ENCODE measurements at places on chromosomes 2 and 18.

DNA sequence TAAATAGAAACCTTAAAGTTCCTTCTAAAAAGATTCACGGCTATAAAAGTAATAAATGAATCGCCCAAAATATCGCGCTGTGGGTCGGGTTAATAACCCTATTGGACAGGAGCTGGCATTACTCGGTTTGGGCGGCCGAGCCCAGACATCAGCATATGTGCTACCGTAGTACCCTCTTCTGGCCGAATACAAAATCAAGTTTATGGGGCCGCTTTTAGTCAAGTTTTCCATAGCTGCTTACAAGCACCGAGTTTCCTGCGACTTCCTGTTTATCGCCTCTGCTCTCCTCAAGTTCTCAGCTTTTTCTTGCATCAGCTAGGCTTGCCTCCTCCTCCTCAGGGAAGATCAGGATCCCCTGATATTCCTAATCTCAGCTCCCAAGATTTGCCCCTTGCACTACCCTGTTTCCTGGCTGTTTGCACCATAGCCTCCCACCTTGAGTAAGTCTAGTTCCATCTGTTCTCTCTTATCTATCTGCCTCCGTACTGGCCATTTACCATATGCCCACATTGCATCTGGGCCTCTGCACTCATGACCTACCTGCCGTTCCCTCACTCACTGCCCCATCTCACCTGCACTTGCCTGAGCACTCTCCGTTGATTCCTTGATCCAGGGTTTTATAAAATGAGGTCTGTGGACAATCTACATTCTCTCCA, 56.1 kb downstream of the SLC35F5 start:
- DNase-seq: peak; percentile 48

DNA sequence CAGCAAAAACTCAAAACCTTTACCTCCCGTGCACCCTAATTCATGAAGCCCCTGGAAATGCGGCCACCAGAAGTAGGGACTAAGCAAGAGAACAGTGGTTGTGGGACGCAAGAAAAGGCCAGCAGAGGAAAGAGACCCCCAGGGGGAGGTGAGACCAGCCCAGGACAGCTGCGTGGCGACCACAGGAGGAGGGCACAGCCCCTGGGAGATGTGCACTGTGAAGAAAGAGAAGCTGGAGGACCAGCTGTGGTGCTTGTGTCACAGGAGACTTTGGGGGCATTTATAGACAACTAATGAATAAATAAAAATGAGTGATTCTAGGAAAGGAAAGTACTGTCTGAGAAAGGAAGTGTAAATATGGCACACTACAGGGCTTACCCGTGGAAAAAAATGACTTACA, 263.8 kb downstream of the EIPR1 start:
- no peak for DNase-seq

- no peak for DNase-seq
Observed at GRCh38 chr18:56270671-56271250, 367.6 kb downstream of the TXNL1 start.

DNA sequence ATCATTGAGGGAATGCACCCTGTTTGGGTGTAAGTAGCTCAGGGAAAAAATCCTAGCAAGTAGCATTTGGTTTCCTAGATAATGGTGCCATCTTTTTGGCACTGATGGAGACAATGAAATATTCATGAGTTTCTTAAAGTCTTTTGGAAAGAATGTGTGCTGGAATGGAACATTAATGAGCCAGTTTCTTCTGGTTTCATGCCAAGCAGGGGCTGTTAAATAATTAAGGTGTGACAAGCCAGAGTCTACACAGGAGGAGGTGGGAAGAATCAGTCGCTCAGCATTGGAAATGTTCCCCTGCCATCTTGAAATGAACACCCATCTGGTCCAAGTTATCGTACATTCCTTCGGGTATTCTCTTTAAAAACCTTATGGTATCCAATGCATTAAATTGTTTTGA, 457.3 kb downstream of the RIT2 start:
- DNase-seq: no peak

GRCh38 chr2:166125557-166125956, 2.3 kb downstream of the SCN1A start:
- DNase-seq: no peak

DNA sequence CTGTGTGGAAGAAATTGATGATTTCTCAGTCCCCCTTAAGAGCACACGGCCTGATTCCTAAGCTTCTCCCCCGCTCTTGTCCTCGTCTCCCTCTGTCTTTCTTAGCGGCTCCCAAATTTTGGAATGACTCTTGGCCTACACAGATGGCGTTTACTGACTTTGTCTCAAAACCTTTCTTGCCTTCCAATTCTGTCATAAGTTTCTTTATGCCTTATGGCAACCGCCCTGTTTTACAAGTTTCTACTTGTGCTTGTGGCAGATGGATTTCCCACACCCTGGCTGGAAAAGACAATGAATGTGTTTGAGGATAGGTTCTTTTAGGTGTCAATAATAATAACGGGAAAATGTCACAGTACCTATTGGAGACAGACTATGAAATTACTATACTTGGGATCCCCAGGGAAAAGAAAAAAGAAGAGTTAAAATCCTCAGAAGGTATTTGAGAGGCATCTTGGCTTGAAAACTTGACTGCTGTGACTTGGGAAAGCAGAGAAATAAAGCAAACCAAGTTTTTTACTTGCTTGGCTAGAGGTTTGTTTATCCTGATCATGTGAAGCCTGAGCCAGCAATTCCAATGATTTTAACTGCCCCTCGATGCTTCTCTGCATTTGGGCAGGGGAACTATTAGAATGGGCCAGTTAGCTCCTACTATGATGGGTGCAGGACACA, 276.4 kb downstream of the HRH4 start:
- DNase-seq: no peak

- no peak for DNase-seq
Observed at GRCh38 chr18:49319590-49319989, 140.9 kb downstream of the DYM start.

GRCh38 chr18:10025711-10026670, 112.2 kb downstream of the VAPA start:
- DNase-seq: no peak

- no peak for DNase-seq
Observed at GRCh38 chr2:139477618-139478017, 697.4 kb upstream of the NXPH2 start.

DNA sequence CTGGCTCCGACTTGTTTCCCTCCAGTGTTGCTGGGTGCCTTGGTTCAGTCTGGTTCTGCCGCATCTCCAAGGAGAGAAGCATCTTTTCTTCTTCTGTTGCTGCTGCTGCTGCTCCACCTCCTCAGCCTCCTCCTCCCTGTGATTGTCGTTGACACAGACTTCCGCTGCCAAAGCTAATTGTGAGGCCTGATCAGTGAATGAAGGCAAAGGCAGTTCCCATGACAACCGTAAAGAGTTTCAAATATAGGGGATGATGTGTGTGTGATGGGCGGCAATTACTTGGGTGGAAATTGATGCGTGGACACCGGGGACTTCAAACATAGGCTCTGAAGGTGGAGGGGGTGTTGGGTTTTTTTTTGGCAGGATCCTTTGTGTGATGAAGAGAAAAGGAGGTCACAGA, 13.7 kb downstream of the TET3 start:
- peak; percentile 11 for DNase-seq

GRCh38 chr18:58315739-58316215, 271.8 kb downstream of the NEDD4L start:
- no peak for DNase-seq

- no peak for DNase-seq
Observed at GRCh38 chr2:38474021-38474456, 97.0 kb upstream of the ATL2 start.

DNA sequence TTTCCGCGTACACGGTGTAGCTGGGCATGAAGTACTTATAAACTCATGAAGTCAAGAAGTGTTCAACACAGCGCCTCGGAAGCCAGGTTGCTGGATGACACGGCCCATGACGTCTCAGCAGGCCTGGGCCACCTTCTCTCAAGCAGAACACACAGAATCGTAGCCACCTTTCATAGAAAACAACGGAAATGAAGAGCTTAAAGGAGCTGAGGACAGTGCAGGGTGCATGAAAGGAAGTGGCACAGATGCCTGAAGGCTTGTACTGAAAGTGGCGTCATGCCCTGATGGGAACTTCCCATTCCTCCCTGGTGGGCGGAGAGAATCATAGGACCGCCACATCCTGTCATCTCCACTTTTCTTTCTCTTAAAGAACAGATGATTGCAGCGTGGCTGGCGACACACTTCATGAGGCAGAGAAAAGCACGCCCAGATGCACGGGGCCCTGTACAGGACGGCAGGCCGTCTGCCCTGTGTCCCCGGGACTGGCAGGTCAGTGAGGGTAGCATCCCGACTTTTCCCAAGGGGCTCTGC, 31.1 kb downstream of the HDAC4 start:
- peak; percentile 79 for DNase-seq

GRCh38 chr2:127128445-127128904, 21.5 kb upstream of the BIN1 start:
- no peak for DNase-seq

GRCh38 chr18:10822456-10822855, 296.6 kb downstream of the NAPG start:
- DNase-seq: no peak

DNA sequence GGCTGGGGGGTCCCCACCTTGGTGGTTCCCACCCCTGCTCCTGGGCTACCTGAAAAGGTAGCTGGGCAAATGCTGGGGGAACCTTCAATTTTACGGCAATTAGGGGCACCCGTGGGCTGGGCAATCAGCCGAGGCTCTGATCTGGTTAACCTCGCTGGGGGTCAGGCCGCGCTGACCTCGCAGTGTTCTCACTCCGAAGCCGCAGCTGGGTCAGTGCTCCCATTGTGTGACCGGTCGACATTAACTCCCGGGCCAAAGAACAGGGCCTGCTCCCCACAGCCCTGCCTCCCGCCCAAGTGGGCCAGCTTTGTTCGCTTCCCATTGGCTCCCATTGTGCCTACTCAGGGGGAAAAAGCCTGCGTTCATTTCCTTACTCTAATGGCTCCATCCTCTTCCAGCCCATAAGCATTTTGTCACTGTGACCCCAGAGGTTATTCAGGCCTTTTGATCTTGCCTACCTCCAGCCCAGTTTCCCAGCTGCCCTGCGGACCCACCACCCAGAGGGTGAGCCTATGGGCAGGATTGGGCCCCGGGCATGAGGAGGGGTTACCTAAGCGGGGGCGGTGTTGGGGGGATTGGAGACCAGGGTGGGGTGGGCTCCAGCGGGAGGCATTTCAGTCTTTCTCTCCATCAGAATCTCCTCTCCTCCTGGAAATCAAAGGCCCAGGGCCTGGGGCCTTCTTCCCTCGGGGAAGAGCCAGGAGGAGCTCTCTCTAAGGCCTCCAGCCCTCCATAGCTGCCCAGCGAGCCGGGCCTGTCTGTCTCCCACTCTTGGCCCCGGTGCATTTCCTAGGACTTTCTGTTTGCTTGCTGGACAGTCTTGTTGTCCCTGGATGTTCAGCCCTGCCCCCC, 90.1 kb downstream of the MYCN start:
- DNase-seq: no peak

- no peak for DNase-seq
Observed at GRCh38 chr18:55489034-55489986, 98.7 kb downstream of the TCF4 start.

DNA sequence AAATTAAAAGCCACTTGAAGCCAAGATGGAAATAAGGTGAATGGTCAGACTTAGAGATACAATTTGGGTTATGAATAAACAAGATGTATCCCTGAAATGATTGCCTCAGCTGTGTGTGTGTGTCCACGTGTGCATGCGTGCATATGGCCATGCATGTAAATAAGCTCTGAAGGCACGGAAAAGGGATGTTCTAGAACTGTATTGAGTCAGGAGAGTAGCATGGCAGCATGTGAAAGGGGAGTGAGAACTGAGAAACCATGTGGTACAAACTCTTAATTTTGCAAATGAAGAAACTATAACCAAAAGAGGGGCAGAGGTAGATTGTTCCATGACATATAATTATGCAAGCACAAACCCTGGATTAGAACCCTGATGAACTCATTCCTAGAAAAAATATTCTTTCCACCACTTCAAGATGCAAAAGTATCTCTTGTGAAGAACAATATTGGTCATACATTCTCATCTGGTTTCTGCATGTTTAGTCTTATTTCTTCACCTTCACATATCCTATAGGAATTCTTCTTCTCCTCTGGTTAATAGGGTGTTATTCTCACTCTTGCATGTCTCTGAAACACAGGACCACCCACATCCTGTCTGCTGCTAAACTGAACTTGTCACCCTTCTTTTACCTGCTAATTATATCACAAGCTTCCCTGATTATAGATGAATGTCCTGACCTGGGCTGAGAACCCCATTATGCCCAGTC, 455.8 kb downstream of the SETBP1 start:
- DNase-seq: no peak

DNA sequence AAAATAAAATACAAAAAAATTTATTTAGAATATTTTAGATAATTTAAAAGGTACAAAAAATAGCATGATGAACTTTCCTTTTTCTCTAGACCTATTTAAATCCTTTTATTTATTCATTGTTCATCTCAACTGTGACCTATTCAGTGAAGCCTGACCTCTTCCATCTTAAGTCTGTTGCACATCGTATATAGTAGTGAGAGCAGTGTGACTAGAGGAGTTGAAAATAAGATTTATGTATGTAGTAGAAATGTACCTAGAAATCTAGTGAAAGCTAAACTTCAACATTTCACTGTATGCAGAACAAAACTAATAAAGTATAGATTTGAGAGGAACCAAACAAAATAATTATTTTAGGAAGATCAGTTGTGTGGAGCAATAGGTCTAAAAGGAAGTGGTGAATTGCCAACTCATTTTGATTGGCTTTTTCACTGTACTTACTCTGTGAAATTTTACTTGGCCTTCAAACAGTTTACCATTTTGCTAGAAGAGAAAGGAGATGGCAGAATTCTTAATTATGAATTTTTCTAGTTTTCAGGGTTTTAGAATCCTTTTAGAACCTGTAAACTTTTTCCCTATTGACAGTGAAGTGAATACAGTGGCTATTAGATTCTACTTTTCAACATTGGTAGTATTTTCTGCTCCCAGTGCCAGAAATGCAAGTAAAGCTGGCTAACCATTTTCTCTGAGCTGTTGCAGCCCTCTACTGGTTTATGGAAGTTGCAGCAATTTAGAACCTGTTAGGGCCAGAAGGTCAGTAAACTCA, 11.0 kb downstream of the ANKRD12 start:
- DNase-seq: no peak

- DNase-seq: no peak
Observed at GRCh38 chr2:6224267-6224666, 532.1 kb downstream of the SOX11 start.

DNA sequence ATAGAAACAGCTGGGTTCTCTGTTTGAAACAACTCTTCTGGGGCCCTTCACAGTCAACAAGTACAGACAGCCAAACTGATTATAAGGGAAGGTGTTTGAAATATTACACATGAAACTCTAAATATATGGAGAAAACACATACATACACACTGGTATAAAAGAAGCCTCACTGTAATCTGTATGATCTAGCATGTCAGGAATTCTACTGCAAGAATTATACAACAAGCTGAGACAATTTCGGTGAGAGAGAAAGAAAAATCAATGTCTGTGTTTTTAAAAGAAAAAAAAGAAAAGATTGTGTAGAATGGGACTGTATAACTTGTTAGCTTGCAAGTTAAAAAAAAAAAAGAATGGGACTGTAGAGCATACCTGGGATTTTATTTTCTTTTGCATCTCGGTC, 26.3 kb downstream of the IRS1 start:
- no peak for DNase-seq

DNA sequence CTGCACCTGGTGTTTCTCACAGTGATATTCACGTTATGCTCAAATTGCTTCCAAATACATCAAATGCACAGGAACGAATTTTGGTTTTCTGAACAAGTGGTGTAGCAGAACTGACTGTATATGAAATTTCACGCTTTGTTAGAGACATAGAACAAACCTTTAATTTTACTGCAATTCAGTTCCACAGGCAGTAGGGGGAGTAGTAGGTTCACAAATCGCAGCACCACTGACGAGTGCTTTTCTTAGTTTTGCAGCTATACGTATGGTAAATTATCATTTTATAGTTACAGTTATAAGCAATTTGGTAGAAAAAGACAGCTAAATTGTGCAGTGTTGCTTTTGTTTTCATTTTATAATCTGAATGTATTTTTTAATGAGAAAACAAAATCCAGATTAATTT, 113.3 kb downstream of the KIAA1328 start:
- DNase-seq: no peak

Data from stimulated activated naive CD4-positive, alpha-beta T cell treated with Interleukin-2 at 50 U/mL for 16 hours (primary cell).